ENCODE measurements at places on chromosomes 5 and 9.

DNA sequence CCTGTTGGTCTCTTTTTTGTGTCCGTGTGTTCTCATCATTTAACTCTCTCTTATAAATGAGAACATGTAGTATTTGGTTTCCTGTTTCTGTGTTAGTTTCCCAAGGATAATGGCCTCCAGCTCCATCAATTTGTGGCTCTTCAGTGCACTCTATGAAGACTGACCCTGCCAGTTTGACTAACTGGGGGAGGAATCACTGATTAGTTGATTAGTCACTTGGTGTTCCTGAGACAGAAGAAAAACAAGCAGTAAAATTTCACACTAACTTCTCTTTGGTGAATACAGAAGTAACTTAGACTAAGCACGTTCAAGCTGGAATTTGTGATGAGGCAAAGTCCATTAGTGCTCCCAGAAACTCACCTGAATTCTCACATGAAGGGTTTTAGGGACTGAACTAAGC lies 495.8 kb upstream of the RORB start:
- DNase-seq: no peak

DNA sequence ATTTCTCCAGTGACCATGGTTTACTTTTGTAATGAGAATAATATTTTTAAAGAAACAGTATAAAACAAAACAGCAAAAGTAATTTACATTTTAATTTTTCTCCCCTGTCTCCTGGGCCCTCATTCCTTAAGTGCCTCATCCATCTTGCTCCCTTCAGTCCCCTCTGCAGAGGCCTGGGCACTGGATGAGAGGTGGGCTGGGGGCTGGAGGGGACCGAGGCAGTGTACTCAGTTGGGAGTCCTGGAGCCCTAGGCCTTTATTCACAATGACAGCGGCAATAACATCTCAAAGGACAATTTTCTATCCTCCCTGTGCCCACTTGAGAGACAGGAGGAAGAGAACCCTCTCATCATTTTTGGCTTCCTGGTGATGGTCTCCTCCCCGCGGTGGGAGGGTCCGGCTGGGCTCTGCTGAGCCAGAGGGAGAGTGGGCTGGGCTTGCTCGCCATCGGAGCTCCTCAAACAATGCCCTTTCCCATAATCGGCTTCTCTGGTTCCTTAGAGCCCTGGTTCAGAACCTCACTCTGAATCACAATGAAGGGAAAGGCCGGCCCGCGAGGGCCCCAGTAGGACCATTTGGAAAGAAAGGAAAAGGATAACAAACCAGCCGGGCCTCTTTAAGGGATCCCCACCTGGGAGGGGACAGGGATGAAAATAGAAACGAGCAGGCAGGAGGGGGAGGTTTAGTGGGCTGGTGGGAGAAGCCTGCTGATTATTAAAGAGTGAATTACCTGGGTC lies 9.7 kb upstream of the SMIM32 start:
- peak; percentile 57 for DNase-seq

GRCh38 chr5:78341440-78341839 lies 19.0 kb upstream of the SCAMP1 start:
- DNase-seq: peak; percentile 89

- no peak for DNase-seq
These were observed 4.7 kb downstream of the LNPEP start for GRCh38 chr5:96940586-96940985.

GRCh38 chr5:111262153-111262552 lies 38.0 kb downstream of the CAMK4 start:
- DNase-seq: no peak

DNA sequence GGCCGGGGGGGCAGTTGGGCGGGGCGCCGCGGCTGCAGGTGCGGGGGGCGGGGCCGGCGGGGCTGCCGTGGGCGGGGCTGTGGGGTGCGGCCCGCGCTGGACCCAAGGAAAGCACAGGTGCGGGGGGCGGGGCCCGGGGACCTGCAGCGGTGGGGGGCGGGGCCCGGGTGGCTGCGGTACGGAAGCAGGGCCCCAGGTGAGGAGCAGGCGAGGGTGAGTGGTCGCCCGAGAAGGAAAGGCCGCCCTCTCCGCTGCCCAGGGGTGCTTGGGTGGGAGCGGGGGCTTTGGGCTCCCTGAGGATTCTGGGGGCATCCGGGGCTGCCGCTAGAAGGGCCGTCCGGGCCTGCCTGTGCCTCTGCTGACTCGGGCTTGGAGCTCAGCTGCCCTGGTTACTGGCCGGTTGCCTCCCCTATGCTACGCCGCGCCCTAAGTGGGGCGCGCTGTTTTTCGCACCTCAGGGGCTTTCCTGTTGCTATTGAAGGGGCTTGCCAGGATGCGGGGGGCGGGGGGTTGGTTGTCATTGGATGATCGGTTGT lies 767 bp downstream of the RALGPS1 start:
- peak; percentile 94 for DNase-seq

- no peak for DNase-seq
These were observed 122.5 kb downstream of the LMNB1 start for GRCh38 chr5:126899476-126899875.

- DNase-seq: no peak
These were observed 33.1 kb upstream of the AFAP1L1 start for GRCh38 chr5:149238540-149238939.

DNA sequence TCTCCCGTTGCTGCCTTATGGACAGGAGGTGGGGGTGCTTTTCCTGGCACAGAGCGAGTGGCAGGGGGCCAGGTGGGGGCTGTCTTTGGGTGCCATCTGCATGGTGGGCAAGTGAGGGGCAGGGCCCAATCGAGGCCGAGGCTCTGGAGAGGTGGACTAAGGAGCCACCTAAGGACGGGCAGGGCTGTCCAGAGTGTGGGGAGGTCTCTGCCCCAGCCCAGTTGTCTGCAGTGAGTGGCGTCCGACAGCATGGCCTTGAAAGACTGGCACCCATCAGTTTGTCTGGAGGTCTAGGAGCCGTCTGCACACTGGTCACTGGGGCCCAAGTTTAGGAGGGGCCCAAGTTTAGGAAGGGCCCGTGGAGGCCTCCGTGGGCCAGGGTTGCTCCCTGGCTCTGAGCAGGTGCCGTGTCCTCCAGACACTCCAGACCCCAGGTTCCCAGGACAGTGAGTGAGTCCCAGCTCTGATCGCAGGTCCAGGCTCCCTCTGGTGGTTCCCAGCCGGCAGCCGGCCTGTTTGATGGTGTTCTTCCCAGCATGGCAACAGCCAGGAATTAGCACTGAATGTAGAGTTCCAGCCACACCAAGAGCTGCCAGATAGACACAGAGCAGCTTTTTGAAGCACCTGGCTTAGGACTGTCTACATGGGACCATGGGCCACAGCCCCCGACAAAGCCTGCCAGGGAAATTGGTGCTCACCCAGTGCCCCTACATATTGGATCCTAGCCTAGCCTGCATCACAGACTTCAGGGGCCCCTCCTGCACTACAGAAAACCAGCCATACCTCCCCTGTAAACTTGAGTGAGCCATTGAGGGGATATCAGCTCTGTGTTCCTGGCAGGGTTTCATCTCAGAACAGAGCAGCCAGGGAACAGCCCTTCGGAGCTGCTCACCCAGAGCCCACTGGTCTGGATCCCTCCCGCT lies 120.9 kb downstream of the WNK2 start:
- DNase-seq: peak; percentile 46

- peak; percentile 71 for DNase-seq
These were observed 551.9 kb downstream of the BNC2 start for GRCh38 chr9:16318516-16319060.

DNA sequence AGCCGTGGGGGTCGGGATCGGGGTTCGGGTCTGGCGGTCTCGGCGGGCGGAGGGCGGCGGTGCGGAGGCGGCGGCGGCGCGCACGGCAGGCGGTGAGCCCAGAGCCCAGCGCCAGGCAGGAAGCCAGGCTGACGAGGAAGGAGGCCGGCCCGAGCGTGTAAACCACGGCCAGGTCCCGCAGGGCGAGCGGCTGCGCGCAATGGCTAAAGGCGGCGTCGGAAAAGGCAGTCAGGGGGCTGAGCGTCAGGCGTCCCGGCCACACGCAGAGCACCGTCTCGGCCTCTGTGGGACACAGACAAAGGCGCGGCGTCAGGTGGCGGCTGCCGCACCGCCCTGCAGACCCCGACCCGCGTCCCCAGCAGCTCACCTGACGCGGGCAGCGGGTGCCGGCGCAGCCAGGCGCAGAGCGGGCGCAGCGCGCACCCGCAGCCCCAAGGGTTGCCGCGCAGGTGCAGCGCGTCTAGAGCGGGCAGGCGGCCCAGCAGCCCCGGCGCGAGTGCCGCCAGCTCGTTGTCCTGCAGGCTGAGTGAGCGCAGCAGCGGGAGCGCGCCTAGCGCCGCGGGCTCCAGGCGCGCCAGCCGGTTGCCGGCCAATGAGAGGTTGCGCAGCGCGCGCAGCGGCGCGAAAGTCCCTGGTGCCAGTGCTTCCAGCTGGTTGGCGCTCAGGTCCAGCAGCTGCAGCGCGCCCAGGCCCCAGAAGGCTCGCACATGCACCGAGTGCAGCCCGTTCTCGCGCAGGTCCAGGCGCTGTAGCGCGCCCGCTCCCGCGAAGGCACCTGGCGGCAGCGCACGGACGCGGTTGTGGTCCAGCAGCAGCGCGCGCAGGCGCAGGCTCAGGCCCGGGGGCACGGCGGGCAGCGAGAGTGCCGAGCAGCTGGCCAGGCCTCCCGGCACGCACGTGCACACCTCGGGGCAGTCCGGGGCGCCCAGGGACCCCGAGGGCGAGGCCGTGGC lies 671 bp downstream of the LRRC26 start:
- DNase-seq: peak; percentile 96

GRCh38 chr5:8184455-8185063 lies 315.6 kb downstream of the MTRR start:
- peak; percentile 75 for DNase-seq

GRCh38 chr5:139134906-139135305 lies 63.3 kb downstream of the SIL1 start:
- DNase-seq: peak; percentile 48

DNA sequence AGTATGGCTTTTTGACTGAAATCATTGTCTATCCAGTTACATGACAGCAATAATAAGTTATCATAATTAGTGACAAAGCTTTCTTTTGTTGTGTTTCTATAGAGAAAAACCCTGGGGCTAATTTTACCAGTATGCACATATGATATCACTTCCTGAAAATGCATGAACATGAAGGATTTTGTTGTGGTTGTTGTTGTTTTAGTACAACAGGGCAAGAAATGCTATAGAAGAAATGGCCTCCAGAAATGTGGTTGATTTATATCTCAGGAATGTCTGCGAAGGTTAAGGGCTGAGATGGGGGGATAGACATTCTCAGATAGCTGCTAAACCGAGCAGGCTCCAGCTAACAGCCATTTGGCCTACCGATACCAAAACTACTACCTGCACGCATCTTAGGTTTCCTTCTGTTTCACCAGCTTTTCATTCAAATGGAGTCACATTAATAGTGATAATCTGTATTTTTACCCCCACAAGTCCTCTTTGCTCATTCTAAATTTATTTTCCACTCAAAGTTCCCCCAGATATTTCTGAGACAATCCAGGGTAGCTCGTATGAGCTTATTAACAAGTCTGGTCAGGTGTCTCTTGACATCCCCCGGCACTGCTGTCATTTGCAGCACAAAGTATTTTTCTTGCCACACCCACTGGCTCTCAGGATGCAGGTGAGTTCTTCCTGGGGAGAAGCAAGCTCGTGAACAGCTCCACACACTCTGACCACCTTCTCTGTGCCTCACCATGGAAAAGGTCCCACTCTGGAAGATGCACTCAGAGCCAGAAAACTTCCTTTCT lies 232.4 kb upstream of the GAS1 start:
- DNase-seq: no peak

GRCh38 chr5:61991430-61991829 lies 314.6 kb upstream of the KIF2A start:
- DNase-seq: peak; percentile 45

- peak; percentile 89 for DNase-seq
These were observed 16.1 kb downstream of the GBGT1 start for GRCh38 chr9:133147412-133148198.

- DNase-seq: peak; percentile 27
These were observed 83.7 kb upstream of the ORM1 start for GRCh38 chr9:114238891-114239875.

- no peak for DNase-seq
These were observed 61.6 kb upstream of the ANGPTL2 start for GRCh38 chr9:127183814-127184582.

DNA sequence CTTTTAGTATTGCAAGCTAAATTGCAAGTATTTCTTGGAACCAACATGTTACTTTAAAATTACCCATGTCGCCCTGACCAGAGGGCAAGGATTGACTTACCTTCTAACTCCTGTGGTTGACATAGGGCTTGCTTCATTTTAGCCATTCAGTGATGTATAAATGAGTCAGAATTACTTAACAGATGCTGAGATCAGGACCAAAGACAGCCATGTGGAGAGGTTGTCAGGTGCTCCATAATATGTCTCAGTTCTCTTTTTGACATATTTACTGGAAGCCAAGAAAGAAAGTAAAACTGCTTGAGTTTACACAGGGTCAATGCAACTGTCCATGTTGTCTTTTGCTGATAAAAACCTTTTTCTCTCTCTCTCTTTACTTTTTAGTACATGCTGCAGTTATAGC lies 33.2 kb downstream of the F2RL2 start:
- DNase-seq: no peak

DNA sequence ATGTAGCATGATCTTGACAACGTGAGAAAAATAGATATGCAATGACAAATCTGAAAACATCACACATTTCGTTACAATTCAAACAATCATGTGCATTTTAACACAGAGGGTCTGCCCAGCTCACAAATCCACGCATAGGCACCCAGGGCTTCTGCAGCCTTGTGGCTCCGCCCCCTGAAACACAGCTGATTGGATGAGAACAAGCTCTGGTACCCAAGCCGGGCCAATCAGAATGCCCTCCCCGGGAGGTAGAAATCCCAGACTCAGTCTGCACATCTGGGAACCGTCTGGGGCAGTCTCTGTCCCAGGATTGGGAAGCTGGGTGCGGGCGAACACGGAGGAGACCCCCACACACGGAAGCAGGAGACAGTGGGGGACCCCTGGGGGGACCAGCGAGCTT lies 137.5 kb downstream of the GAPVD1 start:
- DNase-seq: peak; percentile 48

DNA sequence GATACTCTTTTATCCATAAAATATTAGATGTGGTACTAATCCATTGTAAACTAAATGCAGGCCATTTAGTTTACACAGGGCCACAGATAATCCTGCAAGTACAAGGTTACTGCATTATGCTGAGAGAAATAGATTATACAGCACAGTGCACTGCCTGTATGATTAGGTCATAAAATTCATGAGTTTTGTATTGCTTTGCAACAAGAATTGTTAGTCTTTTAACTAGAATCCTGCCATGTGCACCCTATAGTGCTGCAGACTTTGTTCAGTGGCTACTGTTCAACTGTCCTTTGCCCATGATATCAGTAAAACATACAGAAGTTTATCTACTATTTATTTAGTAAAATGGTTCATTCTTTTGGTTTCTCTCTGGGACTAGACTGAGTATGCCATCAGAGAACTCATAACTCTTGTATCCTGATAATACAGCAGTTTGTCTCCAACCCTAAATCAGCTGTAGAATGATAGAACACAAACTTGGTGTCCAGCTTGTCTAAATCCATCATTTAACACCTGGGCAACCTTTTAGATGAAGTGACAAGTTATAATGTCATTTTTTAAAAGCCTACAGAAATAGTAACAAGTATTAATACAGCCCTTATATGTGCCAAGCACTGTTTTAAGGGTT lies 291.2 kb downstream of the TMEM167A start:
- DNase-seq: no peak

- peak; percentile 82 for DNase-seq
These were observed 18.5 kb upstream of the NTNG2 start for GRCh38 chr9:132143359-132143758.

- DNase-seq: no peak
These were observed 652.3 kb upstream of the FTMT start for GRCh38 chr5:121199216-121199999.

Measured in NCI-H69 (cell line).